ENCODE measurements at places on chromosomes 3 and 15.

DNA sequence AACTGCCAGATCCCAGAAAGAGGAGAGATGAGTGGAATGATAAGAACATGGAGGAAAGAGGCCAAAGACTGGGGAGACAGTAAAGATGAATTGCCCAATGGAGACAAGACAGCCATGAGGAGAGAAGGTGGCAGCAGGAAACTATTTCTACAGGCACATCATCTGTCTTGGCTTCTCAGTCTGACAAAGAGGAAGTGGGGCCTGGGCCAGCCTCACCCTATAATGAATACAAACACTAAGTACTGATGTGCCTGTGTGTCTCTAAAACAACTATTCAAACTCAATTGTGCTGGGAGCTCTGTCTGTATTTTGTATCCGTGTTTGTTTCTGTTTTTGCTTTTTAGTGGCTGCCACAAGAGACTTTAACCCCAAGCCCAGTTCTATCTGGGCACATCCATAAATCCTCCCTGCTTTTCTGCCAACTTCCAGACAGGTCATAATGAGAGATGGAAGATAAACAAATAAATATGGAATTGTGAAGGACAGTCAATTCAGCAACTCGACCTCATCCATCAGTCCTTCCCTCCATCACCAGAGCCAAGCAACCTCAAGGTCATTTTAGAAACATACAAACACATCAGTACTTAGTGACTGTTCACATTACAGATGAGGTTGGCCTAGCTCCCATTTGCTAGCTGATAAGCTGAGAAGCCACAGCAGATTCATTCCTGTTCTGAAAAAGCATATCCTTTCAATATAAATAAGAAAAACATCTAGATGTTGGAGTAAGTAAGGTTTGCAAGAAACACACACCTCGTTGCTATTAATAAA is 116.7 kb downstream of the CADPS start:
- no peak for DNase-seq

DNA sequence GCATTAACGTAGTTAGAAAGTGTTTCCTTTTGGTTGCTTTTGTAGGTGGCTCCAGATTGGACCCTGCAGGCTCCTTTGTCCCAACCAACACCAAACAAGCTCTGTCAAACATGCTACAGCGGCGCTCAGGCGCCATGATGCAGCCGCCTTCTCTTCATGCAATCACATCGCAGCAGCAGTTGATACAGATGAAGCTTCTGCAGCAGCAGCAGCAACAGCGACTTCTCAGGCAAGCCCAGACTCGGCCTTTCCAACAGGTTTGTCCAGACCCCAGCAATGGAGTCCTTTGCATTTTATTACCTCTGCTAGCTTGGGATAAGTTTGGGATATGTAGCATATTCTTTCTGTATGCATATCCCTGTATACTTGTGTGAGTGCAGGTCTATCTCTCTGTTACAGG is 10.1 kb upstream of the P2RY12 start:
- no peak for DNase-seq

GRCh38 chr3:50509715-50510114 is 6.3 kb upstream of the CACNA2D2 start:
- no peak for DNase-seq

- DNase-seq, result no peak
Observed at GRCh38 chr15:80996247-80996646, 4.5 kb upstream of the TLNRD1 start.

DNA sequence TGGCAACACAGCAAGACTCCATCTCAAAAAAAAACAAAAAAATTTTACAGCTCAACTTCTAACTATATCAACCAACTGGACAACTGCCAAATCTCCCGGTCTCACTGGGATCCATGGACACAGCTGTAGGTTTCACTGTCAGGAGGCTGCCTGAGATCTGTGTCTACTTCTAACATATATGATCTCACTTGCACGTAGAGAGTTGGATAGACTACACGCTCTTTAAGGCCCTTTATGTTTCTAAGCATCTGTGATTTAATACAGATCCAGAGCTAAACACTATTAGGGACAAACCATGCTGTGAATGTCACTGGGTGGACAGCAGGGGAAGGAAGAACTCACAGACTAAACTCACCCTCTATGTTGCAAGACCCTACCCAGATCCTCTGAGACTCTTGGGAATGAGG is 13.0 kb upstream of the APOD start:
- DNase-seq, result no peak

DNA sequence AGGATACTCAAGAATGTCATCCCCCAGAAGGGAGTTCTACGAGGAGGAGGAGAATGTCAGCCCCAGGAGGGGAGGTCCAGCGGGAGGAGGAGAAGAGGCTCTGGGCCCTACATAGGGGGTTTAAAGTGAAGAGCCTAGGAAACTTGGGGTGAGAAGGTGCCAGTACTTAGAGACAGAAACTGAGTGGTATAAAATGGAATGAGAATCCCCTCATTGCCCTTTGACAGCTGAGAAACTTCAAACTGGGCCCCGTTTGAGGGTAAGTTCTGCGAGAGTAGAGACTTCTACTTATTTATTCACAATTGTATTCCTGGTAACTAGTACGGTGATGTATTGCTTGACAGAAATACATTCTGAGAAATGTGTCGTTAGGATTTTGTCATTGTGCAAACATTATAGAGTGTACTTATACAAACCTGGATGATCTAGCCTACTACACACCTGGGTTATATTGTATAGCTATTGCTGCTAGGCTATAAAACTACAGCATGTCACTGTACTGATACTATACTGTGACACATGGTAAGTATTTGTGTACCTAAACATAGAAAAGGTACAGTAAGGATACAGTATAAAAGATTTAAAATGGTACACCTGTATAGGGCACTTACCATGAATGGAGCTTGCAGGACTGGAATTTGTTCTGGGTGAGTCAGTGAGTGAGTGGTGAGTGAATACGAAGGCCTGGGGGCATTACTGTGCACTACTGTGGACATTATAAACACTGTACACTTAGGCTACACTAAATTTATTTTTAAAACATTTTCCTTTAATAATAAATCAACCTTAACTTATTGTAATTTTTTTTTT is 62.0 kb downstream of the TSC22D2 start:
- DNase-seq, result no peak

DNA sequence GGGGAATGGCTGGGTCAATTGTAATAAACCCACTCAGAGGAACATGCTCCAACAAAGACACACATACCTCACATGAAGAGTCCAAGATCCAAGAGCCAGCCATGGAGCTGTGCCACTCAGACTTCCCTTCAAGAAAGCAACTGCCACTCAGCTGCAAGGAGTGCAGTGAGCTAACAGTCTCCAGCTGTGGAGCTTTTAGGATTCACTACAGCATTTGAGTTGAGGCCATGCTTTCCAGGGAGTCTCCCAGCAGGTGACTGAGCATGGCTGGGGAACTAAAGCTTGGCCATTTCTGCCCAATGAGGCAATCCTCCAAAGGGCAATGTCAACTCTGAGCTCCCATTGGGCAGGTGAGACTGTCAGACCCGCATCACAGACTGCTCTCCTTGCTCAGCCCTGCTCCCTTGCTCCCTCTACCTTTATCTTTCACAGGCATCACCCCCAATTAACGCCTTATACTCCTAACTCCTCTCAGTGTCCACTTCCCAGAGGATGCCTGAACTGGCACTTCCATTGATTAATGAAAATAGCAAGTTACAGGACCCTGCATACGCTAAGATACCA is 165.3 kb upstream of the CTNNB1 start:
- DNase-seq, result no peak

- no peak for DNase-seq
Observed at GRCh38 chr3:74561881-74562280, 52.6 kb downstream of the CNTN3 start.

- DNase-seq, result no peak
Observed at GRCh38 chr3:170440344-170440743, 21.7 kb downstream of the CLDN11 start.

DNA sequence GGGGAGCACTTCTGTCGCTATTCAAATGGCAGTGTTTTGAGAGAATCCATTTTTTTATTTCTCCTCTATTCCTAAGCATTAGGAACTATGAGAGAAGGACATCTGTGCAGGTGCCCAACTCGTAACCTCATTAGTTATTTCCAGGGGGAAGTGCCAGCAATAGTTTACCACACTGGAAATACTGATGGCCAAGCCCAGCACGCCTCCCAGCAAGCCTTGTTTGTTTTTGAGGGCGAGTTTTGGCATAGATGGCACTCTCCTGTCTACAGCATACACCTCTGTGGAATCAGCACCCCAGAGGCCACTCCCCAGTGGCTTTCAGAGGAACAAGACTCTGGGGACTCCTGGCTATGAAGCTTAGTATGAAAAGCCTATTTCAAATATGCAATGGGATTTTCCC is 36.6 kb downstream of the FAN1 start:
- no peak for DNase-seq

DNA sequence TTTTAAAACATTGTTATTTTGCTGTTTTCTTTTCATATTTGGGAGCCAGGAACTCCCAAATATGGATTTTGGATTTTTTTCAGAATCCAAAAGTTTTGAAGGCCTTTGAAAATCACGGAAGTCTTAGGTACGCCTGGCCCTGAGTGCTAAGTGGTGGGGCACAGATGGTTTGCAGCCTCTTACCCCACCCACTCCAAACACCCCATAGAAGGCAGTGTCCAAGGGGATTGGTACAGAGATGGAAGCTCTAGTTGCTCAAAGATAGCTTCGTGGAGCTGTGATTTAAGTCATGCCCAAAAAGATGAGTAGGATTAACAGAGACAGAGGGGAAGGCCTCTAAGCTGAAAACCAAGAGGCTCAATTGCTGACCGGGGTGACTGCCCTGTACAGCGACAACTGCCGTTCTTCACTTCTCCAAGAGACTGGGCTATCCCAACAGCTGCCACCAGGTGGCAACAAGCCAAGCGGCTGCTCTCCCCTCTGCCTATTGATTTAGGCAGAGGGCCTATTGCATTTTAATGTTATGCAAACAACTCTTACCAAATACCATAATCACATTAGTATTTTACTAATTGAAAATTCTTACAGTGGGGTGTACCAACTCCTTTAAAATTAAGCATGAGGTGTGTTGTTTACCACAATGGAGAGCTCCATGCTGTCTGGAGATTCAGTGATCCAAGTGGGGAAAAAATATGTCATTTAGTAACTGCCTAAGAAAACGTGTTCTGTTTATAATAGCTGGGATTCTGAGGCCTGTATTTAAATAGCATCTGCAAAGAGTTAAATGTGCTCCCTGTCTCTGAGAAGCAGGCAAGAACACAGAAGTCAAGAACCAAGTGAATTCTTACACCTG is 64.0 kb upstream of the C15orf61 start:
- DNase-seq, result peak; percentile 69

DNA sequence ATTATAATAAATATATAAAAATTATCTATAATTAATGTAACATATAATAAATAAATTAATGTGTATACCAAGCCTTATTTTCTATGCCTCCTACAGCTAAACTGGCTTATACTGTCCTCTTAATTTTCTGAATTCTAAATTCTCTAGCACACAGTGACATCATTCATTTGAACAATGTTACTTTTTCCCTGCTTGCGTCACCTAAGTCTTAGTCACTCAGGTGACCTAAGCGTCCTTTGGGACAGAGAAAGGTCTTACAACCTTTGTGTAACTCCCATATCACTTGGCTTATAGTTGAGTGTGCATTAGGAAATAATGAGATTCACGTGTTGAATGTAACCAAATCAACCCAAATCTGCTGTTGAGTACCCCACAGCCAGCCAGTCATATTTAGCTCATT is 48.5 kb upstream of the KCNMB2 start:
- DNase-seq, result no peak

- no peak for DNase-seq
Observed at GRCh38 chr3:37608061-37608702, 253.5 kb upstream of the CTDSPL start.

GRCh38 chr3:25372167-25372566 is 55.9 kb upstream of the RARB start:
- no peak for DNase-seq

GRCh38 chr3:193868590-193868989 is 267.4 kb upstream of the HES1 start:
- no peak for DNase-seq

DNA sequence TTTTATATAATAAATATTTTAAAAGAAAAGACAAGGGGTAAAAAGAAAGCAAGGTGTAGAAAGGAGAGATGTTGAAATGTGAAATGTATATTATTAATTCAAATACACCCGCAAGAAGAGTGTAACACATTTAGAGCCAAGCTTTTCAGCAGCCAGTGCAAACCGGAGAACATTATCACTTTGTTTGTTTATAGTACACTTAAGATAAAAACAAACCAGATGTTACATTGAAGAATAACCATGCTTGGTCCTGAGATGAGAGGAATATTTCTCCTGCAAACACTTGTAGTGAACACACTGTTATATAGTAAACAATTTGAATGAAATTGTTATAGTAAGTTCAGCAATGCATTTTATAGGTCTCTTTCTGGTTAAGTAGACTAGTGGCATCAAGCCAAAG is 1441.5 kb downstream of the OTOL1 start:
- DNase-seq, result no peak

GRCh38 chr3:88896026-88896425 is 211.4 kb upstream of the EPHA3 start:
- no peak for DNase-seq

DNA sequence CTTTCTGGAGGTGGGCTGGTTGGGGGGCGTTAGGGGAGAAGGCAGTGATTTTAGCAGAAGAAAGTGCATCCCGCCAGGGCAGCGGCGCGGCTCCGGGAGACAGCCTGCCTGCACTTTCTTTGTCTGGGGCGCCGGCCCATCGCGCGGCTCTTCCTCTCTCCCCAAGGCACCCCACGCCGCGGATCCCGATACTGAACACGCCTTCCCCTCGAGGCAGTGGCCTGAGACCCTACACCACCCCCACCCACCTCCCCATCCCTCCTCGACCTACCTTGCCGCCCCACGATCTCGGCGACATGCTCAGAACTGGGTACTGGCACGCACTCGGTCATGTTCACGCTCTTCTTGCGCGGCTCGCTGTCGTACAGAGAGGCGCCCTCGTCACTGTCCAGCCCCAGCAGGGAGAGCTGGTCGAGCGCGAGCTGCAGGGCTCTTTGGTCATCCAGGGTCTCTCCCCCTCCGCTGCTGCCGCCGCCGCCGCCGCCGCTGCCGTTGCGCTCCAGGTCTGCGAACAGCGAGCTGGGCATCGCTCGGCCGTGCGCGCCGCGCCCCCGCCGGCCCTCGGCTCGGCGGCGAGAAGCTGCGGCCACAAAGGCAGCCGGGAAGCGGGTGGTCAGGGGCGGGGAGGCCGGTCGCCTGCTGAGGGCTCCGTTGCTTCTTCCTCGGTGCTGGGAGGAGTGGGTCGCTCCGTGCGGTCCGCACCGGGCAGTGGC is 483 bp downstream of the MEX3B start:
- peak; percentile 59 for DNase-seq

DNA sequence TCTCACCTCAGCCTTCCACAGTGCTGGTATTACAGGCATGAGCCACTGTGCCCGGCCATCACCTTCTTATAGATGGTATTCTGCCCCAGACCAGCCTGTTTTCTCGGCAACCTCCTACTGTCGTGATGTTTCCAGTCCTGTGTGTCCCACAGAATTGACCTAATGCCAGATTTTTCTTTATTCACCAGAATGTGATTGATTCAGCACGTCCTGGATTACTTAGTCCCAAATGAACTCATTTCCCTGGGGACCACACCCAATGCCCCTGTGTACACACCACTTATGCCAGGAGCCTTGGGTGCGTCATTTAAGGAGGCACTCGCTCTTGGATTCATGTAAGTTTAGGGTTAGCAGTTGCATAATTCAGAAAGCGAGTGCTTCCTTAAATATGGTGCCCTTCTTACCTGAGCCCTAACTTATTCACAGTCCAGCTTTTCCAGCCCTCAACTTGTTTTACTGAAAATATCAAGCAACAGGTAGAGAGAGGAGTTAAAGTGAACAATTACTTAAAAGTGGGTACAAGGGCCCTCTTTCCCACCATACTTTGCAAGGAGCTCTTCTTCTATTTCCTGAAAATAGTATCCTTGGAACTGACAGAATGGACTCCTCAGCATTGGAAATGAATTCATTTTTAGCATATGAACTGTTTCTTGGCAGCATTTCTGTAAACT is 64.6 kb upstream of the UBE2E1 start:
- no peak for DNase-seq

All from neuronal stem cell (in vitro differentiated cells).